MV-4-11 (cell line): ENCODE measurements at places on chromosomes 2 and 18.

DNA sequence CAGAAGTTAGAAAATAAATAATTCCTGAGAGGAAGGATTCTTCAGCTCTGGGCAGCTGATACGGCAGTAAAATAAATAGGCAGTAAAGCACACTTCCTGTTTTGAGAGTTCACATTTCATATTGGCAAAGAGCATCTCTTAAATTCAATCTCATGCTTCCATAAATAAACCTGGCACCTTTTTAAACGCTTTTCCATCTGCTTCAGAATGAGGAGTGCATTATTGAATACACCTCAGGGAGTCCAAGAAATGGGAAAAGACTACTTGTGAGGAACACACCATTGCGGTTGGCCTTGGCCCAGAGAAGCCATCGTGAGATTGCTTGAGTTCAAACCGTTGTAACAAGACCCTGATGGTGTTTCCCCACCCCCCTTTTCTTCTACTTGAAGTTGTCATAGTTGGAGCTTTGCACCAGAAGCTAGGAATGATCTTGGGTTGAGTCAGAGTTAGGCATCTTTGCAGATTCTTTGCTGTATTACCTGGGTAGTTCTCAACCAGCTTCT, 123.9 kb downstream of the RDH14 start:
- no peak for DNase-seq

DNA sequence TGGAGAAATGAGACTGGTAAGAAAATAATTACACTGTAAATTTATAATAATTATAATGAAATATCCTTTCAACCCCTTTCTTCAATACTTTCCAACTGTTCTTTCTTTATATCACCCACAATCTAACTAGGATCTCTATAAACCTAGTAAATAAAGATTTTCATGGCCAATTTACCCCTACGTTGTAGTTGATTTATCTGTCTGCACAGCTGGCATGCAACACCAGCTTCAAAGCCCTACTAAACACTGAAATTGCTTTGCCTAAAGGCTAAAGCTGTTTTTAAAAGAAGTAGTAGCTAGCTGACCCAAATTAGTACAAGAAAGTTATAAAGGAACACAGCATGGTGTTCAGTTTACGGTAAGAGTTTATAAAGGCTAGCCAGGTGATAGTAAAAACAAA, 140.1 kb downstream of the NOL4 start:
- DNase-seq, result no peak

GRCh38 chr2:157259386-157259785, 1.9 kb downstream of the GALNT5 start:
- DNase-seq, result no peak

DNA sequence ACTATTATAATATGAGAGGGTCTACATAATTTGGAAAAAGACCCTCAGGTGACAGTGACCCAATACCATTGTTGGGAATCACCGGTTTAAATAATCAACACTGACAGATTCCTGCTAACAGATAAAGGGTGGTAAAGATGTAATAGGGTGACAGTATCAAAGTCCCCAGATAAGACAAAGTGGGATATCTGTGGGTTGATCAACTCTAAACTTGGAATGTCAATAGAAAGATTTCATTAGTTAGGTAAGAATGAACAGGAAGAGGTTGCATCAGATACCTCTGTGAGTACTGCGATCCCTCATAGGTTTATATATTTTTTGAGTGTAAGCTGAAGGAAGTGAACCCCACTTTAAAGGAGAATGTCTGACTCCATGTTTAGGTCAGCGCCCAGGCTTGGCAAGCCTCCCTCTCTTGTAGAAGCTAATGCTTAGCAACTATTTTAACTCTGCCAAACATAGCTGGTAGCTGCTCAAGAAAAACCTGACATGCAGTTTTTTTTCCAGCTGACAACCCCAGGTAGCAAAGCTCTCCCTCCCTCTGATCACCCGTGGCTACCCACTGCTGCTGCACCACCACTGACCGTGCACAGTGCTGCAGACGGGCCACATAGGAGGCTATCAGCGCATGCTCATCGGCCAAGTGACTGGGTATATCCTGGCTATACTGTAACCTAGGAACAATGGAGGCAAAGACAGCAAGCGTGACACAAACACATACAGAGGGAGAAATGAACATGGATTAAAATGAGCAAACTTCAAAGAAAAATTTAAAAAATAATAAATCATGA, 113.3 kb upstream of the DNMT3A start:
- DNase-seq, result no peak

DNA sequence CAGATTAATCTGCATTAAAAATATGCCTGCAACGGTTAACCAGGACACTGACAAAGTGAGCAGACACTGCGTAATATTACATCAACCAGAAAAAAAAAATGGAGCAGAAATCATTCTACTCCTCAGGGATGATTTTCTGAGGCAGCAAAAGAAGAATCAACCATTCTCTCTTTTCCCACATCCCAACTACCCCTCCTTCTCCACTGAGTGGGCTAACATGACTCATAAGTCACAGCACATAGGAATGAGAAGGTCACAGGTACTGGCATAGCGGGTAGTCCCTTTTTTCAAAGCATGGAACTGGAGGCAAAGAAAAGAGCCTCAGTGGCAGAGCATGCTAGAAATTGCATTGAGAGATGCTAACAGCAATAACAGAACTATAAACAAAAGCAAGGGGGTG, 54.3 kb upstream of the TSPYL6 start:
- DNase-seq, result no peak

- no peak for DNase-seq
Observed at GRCh38 chr2:20183373-20183772, 41.6 kb downstream of the SDC1 start.

DNA sequence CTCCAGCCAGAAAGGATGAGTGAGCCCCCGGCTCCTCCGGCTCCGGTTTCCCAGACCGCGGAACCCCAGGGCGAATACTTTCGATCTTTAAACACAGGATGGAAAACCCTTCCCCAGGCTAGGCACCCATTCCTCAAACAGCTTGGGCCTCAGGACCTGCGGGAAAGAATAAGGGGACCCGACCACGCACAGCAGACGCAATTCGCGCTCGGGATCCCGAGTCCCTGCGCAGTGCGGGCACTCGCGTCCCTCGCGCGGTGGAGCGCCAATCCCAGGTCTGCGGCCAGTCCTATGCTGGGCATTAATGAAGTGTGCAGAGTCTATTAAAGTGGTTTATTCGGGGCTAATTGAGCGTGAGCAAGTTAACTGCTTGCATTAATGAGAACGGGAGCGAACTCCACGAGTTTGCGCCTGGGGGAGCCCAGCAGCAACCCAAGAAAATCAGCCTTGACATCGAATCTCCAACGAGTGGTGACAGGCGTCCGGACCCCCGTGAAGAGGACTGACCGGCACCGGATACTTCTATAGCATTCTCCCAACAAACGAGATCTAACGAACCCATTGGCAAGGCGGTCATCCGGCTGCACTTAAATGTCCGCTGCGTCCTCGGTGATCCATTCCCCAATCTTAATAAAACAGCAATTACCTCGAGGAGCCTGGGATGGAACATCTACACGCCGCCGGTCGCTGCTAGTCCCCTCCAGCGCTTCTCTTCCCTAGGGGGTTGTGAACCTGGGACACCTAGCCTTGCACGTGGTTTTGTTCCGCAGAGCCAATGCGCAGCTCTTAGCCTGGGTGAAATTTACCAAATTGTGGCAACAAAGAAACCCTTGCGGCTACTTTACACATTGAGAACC, 1.6 kb downstream of the OSR1 start:
- no peak for DNase-seq

DNA sequence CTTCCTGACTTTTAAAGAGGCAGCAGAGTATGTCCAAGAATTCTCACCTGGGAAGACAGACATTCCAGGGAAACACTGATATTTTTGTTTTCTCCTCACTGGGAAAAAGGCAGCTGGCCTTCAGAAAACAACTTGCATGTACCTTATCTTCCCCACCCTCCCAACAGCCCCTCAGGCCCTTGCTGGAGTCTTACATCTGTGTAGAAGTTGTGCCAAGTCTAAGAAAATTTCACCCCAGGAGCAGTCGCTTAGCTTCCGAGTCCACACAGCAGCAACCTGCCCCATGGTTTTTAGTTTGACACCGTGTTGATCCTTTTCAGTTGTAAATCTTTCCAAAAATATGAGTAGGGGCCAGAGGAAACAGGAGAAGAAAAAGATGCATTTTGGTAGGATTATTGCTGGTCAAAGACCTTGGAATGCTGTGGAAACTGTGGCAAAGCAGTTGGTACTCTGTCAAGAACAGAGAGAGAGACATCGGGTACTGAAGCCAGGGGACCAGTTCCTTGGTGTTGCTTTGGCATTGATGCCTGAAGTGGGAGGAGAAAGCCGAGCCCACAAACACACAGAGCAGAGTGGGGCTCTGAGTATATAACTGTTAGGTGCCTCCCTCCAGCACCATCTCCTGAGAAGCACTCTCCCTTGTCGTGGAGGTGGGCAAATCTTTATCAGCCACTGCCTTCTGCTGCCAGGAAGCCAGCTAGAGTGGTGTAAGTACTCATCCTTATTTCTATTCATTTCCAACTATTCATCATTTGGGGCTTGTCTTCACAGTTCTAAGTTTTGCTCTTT, at the start of gene SLC14A1:
SLC14A1 (plus strand) TSS at position 615 of the 789 bp plus-strand sequence. CDS start 6,140 bp downstream, outside the sequence.
- DNase-seq, result no peak

DNA sequence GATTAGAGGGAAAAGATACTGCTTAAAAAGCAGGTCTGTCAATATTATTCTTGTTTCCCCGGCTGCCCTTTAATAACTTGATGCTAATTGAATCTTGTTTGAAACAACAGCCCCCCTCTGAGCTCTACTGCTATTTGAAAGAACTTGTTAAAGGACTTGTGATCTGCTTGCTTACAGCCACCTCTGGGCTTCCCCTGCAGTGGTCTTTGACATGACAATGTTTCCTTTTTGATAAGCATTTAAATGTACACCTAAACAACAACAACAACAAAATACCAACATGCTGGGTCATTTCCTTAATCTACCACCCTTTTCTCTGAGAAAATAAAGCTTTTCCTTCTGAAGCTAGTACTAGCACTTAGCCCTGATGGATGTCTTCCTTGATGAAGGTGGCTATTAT, 3.9 kb downstream of the HOXD1 start:
- DNase-seq, result no peak

GRCh38 chr18:25727281-25727985, 363.0 kb downstream of the SS18 start:
- no peak for DNase-seq

DNA sequence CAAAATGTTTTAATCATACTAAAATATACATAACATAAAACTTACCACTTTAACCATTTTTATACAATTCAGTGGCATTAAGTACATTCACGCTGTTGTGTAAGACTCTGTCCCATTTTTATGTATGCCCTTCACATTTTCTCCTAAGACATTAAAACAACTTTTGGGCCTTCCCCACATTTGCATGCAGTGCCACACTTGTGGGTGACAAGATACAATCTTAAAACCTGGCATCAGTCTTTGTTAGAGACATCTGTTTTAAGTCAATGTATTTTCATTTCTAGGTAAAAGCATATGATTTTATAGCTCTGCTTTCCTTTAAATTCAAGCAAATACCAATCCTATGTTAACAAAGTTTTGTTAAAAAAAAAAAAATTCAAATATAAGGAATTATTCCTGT, 17.3 kb downstream of the SPRED2 start:
- DNase-seq, result no peak

- peak; percentile 83 for DNase-seq
Observed at GRCh38 chr2:101361121-101361520, 26.2 kb downstream of the CREG2 start.

- peak; percentile 52 for DNase-seq
Observed at GRCh38 chr2:42964439-42965083, 172.2 kb upstream of the HAAO start.

GRCh38 chr2:155309483-155309882, 611.0 kb downstream of the KCNJ3 start:
- DNase-seq, result no peak

DNA sequence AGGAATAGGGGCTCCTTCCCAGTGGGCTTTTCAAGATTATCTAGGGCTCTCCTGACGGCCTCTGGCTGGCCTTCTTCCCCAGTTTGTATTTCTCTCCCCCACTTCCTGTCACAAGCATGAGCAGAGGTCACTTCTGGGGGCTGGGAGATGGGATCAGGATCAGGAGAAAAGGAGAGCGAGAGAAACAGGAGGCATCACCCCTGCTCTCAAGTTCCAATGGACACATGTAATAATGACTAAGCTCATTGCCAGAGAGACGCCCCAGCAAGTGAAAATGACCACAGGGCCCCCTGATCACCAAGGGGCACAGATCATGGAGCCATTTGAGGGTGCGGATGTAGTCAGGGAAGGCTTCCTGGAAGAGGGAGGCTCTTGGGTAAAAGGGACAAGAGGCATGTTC, 92.1 kb downstream of the SMAD7 start:
- no peak for DNase-seq

GRCh38 chr18:64852281-64852680, 703.4 kb upstream of the LINC00305 start:
- no peak for DNase-seq

DNA sequence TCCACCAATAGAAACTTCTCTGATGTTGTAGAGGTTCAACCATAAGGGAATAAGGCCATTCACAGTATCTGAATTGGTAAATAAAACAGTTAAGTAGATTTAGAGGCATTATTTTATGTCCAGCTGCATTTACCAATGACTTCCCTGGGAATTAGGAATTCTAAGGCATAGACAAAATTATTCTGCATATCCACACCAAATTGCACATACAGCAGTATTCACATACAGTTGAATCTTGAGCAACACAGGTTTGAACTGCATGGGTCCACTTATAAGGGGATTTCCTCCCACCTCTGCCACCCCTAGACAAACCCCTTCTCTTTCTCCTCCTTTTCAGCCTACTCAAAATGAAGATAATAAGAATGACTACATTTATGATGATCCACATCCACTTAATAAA, 54.4 kb downstream of the COL5A2 start:
- DNase-seq, result no peak

DNA sequence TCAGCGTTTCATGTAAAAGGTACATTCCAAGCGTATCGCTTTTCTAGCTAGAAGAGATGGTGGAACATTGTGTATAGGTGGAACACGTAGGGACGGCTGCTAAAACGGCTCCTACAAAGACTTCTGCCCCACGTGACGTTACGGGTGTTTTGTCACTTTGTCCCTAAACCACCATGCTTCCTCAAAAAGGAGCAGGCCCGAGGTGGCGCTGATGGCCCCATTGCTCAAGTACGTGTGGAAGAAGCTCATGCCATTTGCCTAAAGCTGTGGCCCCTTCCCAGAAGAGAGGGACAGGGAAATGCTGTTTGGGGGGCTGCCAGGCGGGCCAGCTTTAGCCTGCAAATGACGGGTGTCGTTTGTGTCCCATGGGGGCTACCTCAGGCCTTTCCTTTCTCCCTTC, 72.7 kb downstream of the TMEM247 start:
- DNase-seq, result no peak

DNA sequence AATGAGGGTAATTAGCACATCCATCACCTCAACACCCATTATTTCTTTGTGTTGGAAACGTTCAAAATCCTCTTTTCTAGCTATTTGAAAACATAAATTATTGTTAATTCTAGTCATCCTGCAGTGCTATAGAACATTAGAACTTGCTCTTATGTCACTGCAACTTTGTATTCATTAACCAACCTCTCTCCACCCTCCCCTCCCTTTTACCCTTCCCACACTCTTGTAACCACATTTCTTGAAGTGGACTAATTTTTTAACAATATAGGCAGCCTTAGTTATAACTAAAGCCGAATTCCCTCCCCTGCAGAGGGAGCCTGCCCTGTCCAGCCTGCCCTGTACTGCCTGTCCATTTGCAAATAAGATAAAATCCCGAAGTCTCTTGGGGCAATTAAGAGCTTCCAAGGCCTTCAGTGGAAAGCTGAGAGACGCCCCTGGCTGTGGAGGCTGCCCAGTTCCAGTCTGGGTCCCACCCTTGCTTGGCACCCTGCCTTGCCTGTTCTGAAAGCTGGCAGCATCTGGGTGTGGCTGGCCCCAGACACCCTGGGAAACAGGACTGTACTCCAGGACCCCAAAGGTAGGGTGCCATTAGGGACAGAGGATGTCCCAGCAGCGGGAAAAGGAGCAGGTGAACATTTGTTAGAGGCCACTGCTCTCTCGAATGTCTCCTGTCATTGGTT, 65.1 kb downstream of the MEX3C start:
- no peak for DNase-seq
